CD4-positive, alpha-beta T cell treated with Interleukin-17A for 4 hours (primary cell): ENCODE measurements at places on chromosomes 16 and 17.

DNA sequence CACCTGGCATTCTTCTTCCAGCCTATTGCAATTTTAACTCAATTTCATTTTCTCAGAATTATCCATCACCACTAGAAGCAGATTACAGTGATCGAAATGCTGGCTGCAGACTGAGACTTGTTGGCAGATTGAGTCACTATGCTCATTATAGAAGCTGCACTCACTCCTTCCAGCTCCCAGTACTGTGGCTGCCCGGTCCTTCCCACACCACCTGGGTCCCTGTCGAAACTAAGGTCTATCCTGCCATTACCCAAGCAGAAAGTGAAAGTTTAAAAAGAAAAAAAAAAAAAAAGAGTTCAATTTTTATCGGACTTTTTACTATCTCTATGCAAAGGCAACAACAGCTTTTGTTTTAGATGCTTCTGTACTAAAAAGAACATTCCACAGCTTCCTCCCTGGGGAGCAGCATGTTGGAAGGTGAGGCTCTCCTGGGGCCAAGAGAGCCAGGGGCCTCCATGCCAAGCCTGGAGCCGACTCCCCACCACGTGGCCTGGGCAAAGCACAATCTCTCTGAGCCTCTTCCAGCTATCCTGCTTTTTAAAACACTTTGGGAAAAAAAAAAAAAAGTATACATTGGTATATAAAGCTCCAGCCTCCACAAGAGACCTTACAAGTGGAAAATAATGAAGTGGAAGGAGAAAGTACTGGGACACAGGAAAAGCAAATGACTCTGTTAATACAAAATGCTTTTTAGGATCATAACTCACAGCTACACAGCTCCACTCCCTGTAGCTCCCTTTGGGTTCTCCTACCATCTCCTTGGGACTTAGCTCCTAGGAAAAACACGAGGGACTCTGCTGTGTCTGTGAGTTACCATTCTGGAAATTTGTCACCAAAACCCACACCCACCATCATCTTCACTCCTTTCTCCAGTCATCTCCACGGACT lies 77.8 kb downstream of the USP31 start:
- no peak for DNase-seq

- DNase-seq, result no peak
These were observed 606.9 kb upstream of the RBFOX1 start for GRCh38 chr16:6725634-6726331.

DNA sequence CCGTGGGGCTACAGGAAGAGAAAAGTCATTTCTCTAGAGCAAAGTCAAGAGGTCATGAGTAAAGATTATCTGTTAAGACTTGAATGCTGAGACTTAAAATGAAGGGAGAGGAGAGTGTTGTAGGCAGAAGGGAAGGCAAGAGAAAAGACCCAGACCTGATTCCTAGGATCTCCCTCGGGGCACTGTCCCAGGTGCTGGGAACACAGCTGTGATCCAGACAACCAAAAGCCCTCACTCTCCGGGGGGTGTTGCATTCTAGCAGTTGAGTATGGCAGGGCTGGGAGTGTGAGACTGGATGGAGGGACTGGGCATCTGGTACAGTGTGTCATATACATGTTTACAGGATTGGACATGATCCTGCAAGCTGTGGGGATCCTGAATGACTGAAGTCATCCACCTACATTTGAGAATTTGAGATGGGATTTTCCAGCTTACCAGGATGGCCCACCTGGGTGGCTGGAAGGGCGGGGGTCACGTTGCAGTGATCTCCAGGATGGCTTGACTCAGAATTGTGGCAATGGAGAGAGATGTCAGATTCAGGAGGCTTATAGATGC lies 29.1 kb downstream of the ARSG start:
- no peak for DNase-seq

DNA sequence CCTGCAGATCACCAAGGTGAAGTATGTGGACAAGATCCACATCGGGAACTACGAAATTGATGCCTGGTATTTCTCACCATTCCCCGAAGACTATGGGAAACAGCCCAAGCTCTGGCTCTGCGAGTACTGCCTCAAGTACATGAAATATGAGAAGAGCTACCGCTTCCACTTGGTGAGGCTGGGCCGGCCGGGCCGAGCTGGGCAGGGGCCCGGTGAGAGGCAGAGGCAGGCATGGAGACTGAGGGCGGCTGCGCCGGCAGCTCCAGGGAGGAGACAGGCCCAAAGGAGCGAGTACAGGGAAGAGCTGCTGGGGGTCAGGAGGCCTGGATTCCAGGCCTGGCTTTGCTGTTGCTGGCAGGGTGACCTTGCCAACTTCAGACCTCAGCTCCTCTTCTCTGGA lies 8.3 kb downstream of the PRSS8 start:
- DNase-seq, result no peak

DNA sequence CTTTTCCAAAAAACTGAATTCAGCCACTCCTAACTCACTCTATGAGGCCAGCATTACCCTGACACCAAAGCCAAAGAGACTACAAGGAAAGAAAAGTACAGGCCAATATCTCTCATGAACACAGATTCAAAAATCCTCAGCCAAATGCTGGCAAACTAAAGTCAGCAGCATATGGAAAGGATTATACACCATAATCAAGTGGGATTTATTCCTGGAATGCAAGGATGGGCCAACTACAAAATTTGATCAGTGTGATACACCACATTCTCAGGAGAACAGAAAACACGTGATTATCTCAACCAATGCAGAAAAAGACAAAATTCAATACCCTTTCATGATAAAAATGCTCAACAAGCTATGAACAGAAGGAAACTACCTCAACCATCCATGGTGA lies 7.7 kb upstream of the AATK start:
- no peak for DNase-seq

GRCh38 chr16:26765087-26765486 lies 301.6 kb upstream of the C16orf82 start:
- no peak for DNase-seq

DNA sequence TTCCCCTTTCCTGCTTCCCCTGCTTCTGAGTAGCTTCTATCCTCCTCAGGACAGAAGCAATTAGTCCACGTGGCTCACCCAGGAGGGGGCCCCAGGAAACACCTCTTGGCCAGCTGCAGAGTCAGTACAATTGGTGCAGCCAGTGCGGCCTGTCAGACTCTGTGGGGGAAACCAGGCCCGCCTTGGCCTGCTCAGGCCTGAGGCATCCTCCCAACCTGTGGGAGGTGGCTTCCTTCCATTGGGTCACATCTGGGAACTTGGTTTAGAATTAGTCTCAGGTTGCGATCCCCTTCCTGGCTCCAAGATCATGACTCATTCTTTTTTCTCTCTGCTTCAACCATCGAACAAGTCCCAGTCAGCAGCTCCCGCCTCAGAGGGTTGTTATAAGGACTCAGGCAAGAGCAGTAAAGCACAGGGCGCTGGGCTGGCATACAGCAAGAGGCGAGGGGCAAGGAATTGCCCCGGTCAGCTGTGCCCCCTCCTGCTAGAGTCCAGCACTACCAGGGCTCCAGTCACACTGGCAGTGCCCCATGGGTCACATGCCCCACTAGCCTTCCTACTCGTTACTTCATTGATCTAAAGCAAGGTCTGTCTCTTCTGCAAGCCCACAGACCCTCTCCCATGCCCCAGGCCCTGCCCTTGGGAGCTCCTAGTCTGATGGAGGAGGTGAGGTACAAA lies 8.1 kb upstream of the EPX start:
- no peak for DNase-seq
